Pancreas (tissue), 10 donors: ENCODE measurements at places on chromosomes 13 and 19. TPM values are rescaled to one million over a fixed set of nuclear protein-coding genes. Genes with fewer than 3 reads are reported as not detected.

GRCh38 chr13:47545201-47546024 is 455.7 kb downstream of the SUCLA2 start:
- no peak for DNase-seq

The ATP4B gene
- total RNA-seq = not detected

DNA sequence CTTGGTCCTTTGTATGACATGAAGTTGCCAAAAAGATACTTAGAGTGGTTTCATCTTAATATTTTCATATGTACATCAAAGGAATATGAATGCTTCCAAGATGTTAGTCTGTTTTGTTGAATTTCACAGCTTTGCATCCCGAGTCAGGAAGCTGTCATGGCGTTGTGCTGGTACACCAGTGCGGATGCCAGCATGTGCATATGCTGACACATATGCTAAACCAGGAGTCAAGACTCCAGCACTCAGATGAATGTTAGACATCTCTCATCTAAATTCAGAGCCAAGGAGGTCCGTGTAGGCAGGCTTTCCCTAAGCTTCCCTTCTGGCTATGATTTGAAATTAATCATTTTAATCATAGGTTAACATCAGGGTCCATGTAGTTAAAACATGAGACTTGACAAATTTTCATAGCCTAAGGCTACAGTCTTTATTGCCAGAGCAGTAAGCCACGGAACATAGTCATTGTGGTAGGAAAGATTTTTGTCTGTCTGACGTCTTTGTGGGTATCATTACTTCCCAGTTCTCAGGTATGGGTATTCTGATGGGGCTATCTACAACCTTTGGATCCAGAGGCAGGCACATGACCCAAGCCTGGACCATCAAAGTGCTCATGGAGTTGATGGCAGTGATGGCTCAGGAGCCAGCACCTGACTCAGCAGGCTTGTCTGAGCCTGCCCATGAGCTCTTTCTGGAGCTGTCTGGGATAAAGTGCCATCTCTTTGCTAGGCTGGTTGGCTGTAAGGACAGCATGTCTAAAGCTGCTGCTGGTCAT is 246.1 kb downstream of the KCNRG start:
- no peak for DNase-seq

DNA sequence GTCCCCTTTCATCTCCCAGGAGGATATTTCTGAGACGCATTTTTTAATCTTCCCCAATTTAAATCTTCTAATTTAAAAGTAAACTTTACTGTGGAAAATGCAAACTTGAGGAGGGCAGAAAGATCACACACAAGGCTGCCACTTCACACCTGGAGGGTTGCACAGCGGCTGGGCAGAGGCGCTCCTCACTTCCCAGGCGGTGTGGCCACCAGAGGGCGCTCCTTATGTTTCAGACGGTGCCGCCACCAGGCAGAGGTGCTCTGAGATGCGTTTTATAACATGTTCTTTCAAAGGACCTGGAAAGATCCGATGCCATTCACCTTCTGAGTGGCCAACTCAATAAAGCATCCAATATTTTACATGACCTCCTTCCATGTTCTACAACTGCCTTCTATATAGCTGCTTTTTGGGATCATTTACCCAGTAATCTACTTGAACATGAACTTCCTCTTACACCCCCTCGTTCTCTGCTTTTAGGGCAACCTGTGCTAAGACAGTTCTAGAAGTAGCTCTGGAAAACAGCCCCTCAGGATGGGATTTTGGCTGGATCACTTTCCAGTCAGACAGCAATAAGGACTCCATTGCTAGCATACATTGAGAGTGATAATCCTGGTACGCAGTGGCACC is 14.8 kb upstream of the MTUS2 start:
- no peak for DNase-seq

GRCh38 chr13:50645092-50645491 is 198.4 kb downstream of the DLEU7 start:
- DNase-seq = no peak
